Endothelial cell of umbilical vein (primary cell): ENCODE measurements at places on chromosomes 5 and 9.

- peaks cover 16% of the 10 kb centered on the region for H3K4me1 ChIP-seq
- H3K27ac ChIP-seq = no peak overlapping the region
- H3K4me3 ChIP-seq = no peak overlapping the region
- H3K27me3 ChIP-seq = no peaks in the 10 kb centered on the region
Observed at GRCh38 chr5:154394307-154394706, 51.5 kb upstream of the SAP30L start.

GRCh38 chr5:58407042-58407719 is 52.7 kb downstream of the PLK2 start:
- no peaks in the 10 kb centered on the region for H3K36me3 ChIP-seq
- no peaks in the 10 kb centered on the region for H3K27me3 ChIP-seq
- H3K4me3 ChIP-seq = no peak overlapping the region
- DNase-seq = no peak

- no peaks in the 10 kb centered on the region for H3K4me1 ChIP-seq
- no peak overlapping the region for H3K27ac ChIP-seq
- H3K36me3 ChIP-seq = no peaks in the 10 kb centered on the region
- H3K4me3 ChIP-seq = no peak overlapping the region
Observed at GRCh38 chr5:7329712-7330111, 66.2 kb upstream of the ADCY2 start.

- H3K4me3 ChIP-seq = no peak overlapping the region
- no peaks in the 10 kb centered on the region for H3K27me3 ChIP-seq
- H3K27ac ChIP-seq = no peak overlapping the region
- H3K4me1 ChIP-seq = no peaks in the 10 kb centered on the region
- H3K36me3 ChIP-seq = no peaks in the 10 kb centered on the region
Observed at GRCh38 chr5:5666369-5666768, 243.9 kb downstream of the ICE1 start.
